Endodermal cell (in vitro differentiated cells): ENCODE measurements at places on chromosomes 3 and 15. TPM values are rescaled to one million over a fixed set of nuclear protein-coding genes. Genes with fewer than 3 reads are reported as not detected.

Gene MAP6D1
- 4.8 to 9.0 TPM (median 5.3 TPM) in 3 replicates for total RNA-seq

- H3K27ac ChIP-seq = no peak overlapping the region
- no peaks in the 10 kb centered on the region for H3K36me3 ChIP-seq
- H3K27me3 ChIP-seq = no peaks in the 10 kb centered on the region
- peaks cover 9% of the 10 kb centered on the region for H3K4me1 ChIP-seq
- H3K4me3 ChIP-seq = no peak overlapping the region
- peak; percentile 97 for DNase-seq
Measured at GRCh38 chr15:66670762-66671580, 31.1 kb upstream of the SMAD6 start.

DNA sequence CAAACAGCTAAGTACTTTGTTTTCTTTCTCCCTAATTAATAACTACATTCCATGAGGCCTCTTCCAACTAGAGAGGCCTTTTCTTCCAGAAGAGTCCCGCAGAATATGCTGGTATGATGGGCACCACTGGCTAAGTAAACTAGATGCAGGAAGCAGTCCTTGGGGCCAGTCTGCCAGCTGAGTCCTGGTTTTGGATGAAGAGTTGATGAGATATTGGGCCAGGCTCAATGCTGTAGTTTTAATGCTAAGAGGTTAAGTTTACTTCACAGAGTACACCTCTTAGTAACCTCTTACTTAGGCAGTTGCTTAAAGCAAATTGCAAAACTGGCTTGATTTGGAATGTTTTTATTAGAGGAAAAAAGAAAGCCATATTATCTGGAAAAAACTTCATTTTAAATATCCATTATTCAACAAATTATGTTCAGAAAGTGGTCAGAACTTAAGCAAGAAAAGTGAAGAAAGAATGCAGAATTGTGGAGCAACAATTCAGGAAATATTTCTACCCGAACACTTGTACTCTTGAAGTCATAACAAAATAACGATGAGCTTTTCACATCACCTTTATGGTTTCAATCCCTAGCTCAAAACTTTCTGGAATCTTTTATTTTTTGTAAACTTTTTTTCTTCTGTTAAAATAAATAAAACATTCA lies 178.4 kb upstream of the CDIN1 start:
- H3K27ac ChIP-seq = no peak overlapping the region
- no peaks in the 10 kb centered on the region for H3K36me3 ChIP-seq
- no peaks in the 10 kb centered on the region for H3K27me3 ChIP-seq
- H3K4me1 ChIP-seq = no peaks in the 10 kb centered on the region

DNA sequence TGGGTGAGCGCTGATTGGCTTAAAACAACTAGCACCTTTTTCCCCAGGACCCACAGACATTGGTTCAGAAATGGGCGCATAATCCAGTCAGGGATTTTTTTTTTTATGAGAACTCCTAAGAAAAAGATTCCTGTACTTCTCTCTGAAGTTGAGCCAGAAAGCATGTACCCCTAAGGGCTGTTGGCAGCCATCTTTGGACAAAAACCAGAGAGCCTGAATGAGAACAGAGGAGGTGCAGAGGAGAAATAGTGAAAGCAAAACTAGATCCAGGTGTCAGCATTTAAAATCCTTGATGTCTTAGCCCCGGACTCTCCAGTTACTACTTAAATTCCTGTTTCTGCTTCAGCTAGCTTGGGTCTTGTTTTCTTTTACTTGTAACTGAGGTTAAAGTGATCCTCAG lies 1.9 kb upstream of the SLC27A2 start:
- no peaks in the 10 kb centered on the region for H3K4me1 ChIP-seq
- peaks cover 79% of the 10 kb centered on the region for H3K27me3 ChIP-seq
- H3K36me3 ChIP-seq = no peaks in the 10 kb centered on the region
- DNase-seq = no peak
- H3K4me3 ChIP-seq = no peak overlapping the region

DNA sequence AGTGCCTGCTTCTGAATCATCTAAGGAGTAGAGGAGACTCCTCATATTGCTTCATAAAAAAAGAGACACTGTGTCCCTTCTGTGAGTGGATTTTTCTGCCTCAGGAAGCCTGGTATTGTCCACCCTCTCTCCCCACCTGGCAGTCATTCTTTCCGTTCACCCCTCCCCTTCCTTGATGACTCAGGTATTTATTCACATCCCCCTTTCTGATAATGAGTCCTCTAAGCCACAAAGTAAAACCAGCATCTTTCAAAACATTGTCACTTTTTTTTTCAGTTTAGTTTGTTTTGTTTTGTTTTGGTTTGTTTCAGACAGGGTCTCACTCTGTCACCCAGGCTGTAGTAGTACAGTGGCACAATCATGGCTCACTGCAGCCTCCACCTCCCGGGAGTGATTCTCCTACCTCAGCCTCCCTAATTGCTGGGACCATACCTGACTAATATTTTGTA lies 65.2 kb upstream of the UBE2E1 start:
- H3K4me1 ChIP-seq = peaks cover 17% of the 10 kb centered on the region
- no peak overlapping the region for H3K4me3 ChIP-seq
- no peak for DNase-seq
- H3K27ac ChIP-seq = no peak overlapping the region
- H3K27me3 ChIP-seq = no peaks in the 10 kb centered on the region

DNA sequence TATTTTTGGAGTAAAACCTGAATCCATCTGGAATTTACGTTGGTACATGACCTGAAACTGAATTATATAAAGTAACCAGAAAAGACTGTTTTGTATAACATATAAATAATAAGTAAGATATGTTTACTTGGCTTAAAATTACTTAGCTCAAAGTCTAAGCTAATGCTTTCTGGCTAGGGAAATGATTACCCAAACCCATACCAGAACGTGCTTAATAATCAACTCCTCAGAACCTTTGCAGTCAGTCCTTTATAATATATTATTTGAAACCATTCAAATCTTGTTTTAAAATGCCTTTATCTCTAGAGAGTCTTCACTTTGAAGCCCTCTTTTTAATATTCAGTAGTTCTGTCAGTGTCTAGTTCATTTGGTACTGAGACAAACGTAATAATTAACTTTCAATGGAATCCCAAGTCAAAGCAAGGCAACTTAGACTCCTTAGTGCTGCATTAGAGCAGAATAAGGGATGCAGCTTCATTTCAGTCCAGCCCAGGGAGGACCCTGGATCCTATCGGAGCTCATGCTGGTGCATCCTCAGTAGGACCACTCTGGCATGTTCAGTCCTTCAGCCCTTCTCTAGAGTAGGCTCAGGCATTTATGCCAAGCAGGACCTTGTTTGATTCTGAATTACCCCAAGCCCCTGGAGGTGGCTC lies 81.6 kb downstream of the MME start:
- H3K36me3 ChIP-seq = peaks cover 7% of the 10 kb centered on the region
- peaks cover 5% of the 10 kb centered on the region for H3K4me1 ChIP-seq
- H3K27me3 ChIP-seq = no peaks in the 10 kb centered on the region
- H3K4me3 ChIP-seq = no peak overlapping the region
- no peak overlapping the region for H3K27ac ChIP-seq
- DNase-seq = no peak

Gene WNT7A
- 0.13 TPM in 1 of 3 replicates, not detected in the others for total RNA-seq

Gene NR2E3
- total RNA-seq = 0.15 to 0.77 TPM (median 0.19 TPM) in 3 replicates

DNA sequence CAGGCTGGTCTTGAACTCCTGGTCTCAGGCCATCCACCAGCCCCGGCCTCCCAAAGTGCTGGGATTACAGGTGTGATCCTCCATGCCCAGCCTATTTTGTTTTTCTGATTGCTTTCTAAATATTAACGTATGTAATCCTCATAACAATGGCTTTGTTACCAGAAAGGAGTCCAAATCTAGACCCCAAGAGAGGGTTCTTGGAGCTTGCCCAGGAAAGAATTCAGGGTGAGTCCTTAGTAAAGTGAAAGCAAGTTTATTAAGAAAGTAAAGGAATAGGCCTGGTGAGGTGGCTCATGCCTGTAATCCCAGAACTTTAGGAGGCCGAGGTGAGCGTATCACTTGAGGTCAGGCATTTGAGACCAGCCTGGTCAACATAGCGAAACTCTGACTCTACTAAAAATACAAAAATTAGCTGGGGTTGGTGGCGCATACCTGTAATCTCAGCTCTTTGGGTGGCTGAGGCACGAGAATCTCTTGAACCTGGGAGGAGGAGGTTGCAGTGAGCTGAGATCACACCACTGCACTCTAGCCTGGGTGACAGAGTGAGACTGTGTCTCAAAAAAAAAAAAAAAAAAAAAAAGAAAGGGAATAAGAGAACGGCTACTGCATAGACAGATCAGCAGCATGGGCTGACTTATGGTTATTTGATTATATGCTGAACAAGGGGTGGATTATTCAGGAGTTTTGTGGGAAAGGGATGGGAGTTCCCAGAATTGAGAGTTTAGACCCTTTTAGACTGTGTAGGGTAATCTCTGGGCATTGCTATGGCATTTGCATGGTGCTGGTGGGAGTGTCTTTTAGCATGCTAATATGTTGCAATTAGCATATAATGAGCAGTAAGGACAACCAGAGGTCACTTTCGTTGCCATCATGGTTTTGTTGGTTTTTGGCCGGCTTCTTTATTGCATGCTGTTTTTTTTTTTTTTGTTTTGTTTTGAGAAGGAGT lies 36.1 kb downstream of the TYRO3 start:
- no peak overlapping the region for H3K27ac ChIP-seq
- no peak overlapping the region for H3K4me3 ChIP-seq
- DNase-seq = no peak
- H3K4me1 ChIP-seq = peaks cover 9% of the 10 kb centered on the region

- no peaks in the 10 kb centered on the region for H3K4me1 ChIP-seq
Measured at GRCh38 chr15:99052205-99052604, 44.6 kb upstream of the PGPEP1L start.

DNA sequence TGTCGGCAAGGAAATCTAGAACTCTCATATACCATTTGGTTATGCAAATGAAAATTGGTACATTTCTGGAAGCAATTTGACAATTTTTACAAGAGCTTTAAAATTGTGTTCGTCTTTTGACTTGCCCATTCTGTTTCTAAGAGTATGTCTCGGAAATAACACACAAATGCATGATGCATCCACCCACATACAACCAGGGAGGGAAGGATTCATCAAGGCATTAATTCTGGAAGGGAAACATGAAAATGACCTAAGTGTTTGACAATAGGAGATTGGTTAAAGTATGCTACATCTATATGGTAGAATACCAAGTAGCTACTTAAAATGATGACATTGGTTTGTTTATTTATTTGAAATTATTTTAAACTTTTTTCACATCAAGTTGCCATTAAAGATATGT lies 58.6 kb downstream of the PIAS1 start:
- no peak overlapping the region for H3K4me3 ChIP-seq
- DNase-seq = no peak
- no peaks in the 10 kb centered on the region for H3K27me3 ChIP-seq
- H3K27ac ChIP-seq = no peak overlapping the region

DNA sequence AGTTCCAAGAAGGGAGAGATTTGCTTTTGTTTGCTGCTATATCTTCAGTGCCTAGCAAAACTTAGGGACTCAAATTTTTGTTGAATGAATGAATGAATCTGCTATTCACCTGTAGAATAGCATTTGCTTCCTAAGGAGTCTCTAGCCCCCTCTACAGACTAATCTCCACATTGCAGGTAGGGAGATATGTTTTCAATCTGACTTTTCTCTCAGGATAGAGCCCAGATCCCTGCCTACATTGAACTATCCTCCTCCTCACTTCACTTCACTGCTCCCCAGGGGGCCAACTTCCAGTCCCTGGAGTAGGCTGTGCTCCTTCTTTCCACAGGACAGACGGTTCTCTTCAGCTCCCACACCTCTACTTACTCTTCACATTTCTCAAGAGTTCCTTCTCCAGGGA lies 81.9 kb upstream of the PTX3 start:
- H3K4me3 ChIP-seq = no peak overlapping the region
- DNase-seq = peak; percentile 78
- no peaks in the 10 kb centered on the region for H3K4me1 ChIP-seq
- H3K27me3 ChIP-seq = no peaks in the 10 kb centered on the region
- H3K36me3 ChIP-seq = no peaks in the 10 kb centered on the region

- no peak overlapping the region for H3K4me3 ChIP-seq
- H3K27ac ChIP-seq = no peak overlapping the region
- H3K4me1 ChIP-seq = no peaks in the 10 kb centered on the region
- DNase-seq = no peak
- H3K36me3 ChIP-seq = no peaks in the 10 kb centered on the region
Measured at GRCh38 chr3:186519021-186519658, 25.0 kb downstream of the CRYGS start.

GRCh38 chr3:172524611-172525010 lies 1.4 kb upstream of the TNFSF10 start:
- DNase-seq = no peak
- H3K36me3 ChIP-seq = no peaks in the 10 kb centered on the region

Gene PAQR5
- 43.6 to 69.3 TPM (median 49.8 TPM) in 3 replicates for total RNA-seq
